PC-9 (cell line): ENCODE measurements at places on chromosomes 6 and 20. TPM values are rescaled to one million over a fixed set of nuclear protein-coding genes. Genes with fewer than 3 reads are reported as not detected.

KIAA1755 gene
- total RNA-seq, result 0.22 and 0.30 TPM in 2 replicates

SIRT5 gene
- total RNA-seq, result 15.9 and 16.2 TPM in 2 replicates

TAP2 gene
- total RNA-seq, result 70.6 and 91.2 TPM in 2 replicates

PSMA7 gene
- total RNA-seq, result 367 and 391 TPM in 2 replicates

CLIC5 gene
- total RNA-seq, result 2.0 and 2.1 TPM in 2 replicates

TINAG gene
- total RNA-seq, result not detected in 2 replicates

VWA7 gene
- total RNA-seq, result 6.0 and 9.6 TPM in 2 replicates

GMDS gene
- 30.1 and 38.3 TPM in 2 replicates for total RNA-seq

RFX6 gene
- not detected in 2 replicates for total RNA-seq
